ENCODE measurements at places on chromosomes 1 and 21.
A peak's percentile ranks its signal among the peaks of the same experiment; 100 is the strongest.

DNA sequence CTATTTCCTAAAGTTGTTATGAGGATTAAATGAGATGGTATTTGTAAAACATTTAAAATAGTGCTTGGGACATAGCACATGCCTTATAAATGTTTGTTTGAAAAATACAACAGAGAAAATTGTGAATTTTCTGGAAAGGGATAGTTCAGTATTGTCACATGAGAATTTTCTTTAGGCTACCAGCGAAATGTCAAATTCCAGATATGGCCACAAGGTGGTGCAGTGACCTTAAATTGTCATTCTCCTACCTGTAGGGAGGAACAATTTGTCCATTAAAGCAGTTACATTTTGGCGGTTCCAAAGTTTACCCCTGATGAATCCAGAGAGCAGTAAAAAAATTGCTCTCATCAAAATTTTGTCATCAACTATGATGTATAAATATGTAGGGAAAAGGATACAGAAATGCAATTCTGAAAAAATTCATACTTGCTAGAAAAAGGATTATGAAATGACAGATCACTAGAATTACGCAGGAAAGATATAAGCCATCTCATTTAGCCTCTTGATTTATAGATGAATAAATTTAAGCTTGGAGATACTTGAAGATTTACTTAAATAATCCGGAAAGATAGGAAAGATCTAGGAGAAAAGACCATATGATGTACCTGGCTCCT, 50.2 kb upstream of the TSHB start:
- DNase-seq: peak; percentile 69
- no peak overlapping the region for H3K4me3 ChIP-seq
- H3K4me1 ChIP-seq: no peaks in the 10 kb centered on the region
- H3K27me3 ChIP-seq: peaks cover 11% of the 10 kb centered on the region

DNA sequence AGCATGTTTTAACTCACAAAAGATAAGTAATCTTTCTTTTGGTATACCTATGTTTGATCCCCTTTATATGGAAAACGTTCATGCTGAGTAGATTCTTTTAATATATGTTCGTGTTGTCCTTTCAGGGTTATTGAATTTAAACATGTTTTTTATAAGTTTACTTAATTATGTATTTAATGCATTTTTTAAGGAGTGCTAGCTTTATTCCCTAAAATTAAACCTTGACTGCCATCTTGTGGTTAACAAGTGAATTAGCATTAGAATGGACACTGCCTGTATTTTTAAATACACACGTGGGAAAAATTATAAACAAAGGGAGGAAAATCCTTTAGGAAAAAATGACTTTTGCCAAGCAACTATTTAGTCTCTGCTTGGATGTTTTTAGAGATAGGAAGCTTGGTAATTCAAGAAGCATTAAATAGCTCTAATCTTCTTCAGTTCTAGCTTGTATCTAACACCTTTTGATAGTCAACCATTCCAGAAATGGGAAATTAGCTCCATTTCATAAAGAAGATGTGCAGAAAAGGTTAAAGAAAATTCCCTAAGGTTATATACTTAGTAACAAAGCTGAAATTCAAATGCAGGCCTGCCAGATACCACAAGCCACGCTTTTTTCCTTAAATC, 43.0 kb downstream of the UBE2U start:
- H3K27ac ChIP-seq: no peak overlapping the region
- peak; percentile 54 for DNase-seq
- H3K27me3 ChIP-seq: no peaks in the 10 kb centered on the region
- no peaks in the 10 kb centered on the region for H3K36me3 ChIP-seq
- H3K4me1 ChIP-seq: peaks cover 9% of the 10 kb centered on the region

DNA sequence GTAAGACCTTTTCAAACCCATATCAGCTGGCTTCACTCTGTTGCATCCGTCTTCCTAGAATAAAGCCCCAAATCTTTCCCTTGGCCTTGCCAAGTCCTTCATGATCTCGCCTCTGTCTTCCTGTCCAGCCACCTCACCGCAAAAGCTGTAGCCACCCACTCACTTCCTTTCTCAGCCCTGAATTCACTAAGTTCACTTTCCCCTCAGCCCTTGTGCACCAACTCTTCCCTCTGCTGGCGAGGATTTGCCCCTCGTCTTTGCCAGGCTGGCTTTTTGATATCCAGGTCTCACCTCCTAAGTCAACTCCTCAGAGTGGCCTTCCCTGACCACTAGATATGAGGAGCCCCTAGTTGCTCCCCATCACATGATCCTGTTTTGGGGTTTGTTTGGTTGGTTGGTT, 3.9 kb upstream of the COL16A1 start:
- no peaks in the 10 kb centered on the region for H3K36me3 ChIP-seq
- H3K27ac ChIP-seq: no peak overlapping the region
- no peak overlapping the region for H3K4me3 ChIP-seq
- peaks cover 33% of the 10 kb centered on the region for H3K4me1 ChIP-seq
- DNase-seq: no peak

DNA sequence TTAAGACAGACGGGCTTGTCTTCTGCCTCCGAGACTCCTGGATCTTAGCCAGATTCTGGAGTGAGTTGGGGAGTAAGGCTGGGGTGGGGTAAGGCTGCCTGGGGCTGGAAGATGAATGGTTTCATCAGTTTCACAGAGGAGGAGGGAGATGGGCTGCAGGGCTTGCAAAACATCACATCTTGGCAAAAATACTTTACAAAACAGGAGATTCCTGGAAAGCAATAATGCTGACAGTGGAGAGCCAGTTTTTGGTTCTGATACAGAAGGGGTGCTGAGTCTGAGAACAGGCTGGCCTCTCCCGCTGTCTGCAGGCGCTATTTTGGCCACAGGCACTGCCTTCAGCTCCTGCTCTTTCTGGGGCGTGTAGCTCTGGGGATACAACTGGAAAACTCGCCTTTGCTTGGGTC, 83.4 kb upstream of the KCNE2 start:
- no peaks in the 10 kb centered on the region for H3K4me1 ChIP-seq
- DNase-seq: no peak
- H3K27ac ChIP-seq: no peak overlapping the region
- H3K4me3 ChIP-seq: no peak overlapping the region
- no peaks in the 10 kb centered on the region for H3K36me3 ChIP-seq

DNA sequence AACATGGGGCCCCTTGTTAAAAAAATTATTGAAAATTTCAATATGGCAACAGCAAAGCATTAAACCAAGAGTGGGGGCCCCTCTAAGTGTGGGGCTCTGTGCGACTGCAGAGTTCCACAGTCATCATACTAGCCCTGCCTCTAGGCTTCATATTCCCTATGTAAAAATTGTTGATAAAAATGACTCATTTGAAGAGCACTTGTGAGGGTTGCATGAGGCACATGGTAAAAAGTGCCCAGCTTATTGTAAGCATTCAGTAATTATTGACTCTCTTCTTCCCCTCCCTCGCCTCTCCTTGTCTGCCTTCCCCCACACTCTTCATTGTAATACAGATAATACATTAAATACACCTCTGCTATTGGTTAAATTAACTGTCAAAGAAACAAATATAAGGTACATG, 86.7 kb upstream of the PTBP2 start:
- no peak overlapping the region for H3K27ac ChIP-seq
- no peaks in the 10 kb centered on the region for H3K4me1 ChIP-seq
- H3K36me3 ChIP-seq: no peaks in the 10 kb centered on the region
- no peak overlapping the region for H3K4me3 ChIP-seq

- peak; percentile 8 for DNase-seq
- no peaks in the 10 kb centered on the region for H3K4me1 ChIP-seq
- no peaks in the 10 kb centered on the region for H3K36me3 ChIP-seq
- no peak overlapping the region for H3K4me3 ChIP-seq
- H3K27ac ChIP-seq: no peak overlapping the region
These were observed 249.2 kb upstream of the TPTE start for GRCh38 chr21:10272216-10272615.

DNA sequence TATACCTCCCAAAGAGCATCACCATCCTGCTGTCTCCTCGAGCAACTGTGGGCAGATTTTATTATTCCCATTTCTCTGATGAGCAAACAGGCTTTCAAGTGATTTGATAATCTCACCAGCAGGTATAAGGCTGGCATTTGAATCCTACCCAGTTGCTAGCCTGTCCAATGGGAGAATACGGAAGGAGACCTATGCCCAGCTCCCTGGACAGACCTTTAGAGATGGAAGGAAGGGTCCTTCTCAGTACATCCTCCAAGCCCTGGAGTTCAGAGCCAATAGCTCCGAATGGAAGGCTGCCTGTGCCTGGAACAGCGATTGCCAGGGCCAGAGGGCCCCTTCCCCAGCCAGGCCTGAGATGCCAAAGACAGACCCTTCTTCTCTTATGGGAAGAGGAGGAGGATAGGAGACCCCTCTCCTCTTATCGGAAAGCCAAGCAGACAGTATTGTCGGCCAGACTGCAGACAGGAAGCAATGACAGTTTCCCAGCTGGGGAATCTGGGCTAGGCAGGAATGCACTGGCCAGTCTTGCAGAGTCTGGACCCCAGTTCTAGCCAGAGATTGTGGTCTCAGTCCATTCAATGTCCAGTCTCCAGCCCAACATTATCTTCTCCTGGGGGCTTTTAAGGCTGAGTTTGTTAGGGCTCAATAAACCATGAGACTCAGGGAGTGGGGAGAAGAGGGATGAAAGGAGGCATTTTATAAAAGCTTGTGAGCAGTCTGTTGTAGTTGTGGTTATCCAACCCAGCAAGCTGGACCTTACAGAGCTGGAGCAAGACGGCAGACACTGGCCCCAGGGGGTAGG, 2.0 kb downstream of the IFFO2 start:
- peak overlapping the region; percentile 73 for H3K4me3 ChIP-seq
- H3K27ac ChIP-seq: no peak overlapping the region
- no peaks in the 10 kb centered on the region for H3K27me3 ChIP-seq
- DNase-seq: no peak
- H3K36me3 ChIP-seq: no peaks in the 10 kb centered on the region
- H3K4me1 ChIP-seq: peaks cover 69% of the 10 kb centered on the region

- no peaks in the 10 kb centered on the region for H3K36me3 ChIP-seq
- no peak for DNase-seq
These were observed 156.2 kb upstream of the C8B start for GRCh38 chr1:57122031-57122430.

DNA sequence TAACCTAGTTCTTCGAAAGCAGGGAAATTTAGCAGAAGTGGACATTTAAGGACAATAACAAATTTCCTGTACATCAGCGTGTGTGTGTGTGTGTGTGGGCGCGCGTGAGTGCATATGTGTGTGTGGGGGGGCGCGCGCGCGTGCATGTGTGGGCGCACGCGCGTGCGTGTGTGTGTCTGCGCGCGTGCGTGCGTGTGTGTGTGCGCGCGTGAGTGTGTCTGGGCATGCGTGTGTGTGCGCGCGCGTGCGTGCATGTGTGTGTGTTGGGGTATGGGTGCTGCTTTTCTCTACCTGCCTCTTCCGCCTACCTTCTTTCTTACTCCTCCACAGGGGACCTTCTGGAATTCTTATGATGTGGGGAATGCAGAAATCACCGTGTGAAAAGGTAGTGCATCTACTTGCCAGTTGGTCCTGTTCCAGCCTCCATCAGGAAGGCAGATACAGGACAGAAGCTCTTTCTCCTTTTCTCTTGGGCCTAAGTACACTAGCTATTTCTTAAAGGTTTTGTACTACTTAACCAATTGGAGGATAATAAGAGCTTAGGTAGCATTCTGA, 165.4 kb upstream of the KCNK2 start:
- H3K27ac ChIP-seq: no peak overlapping the region
- H3K4me1 ChIP-seq: no peaks in the 10 kb centered on the region
- no peak overlapping the region for H3K4me3 ChIP-seq
- H3K27me3 ChIP-seq: no peaks in the 10 kb centered on the region

GRCh38 chr1:89906088-89906487, 85.3 kb downstream of the LRRC8D start:
- H3K4me3 ChIP-seq: no peak overlapping the region
- H3K36me3 ChIP-seq: no peaks in the 10 kb centered on the region
- no peak for DNase-seq
- peaks cover 22% of the 10 kb centered on the region for H3K4me1 ChIP-seq
- H3K27me3 ChIP-seq: no peaks in the 10 kb centered on the region

- no peaks in the 10 kb centered on the region for H3K27me3 ChIP-seq
- peak overlapping the region; percentile 7 for H3K27ac ChIP-seq
- H3K4me1 ChIP-seq: peaks cover 38% of the 10 kb centered on the region
- peaks cover 39% of the 10 kb centered on the region for H3K36me3 ChIP-seq
These were observed 54.0 kb downstream of the PIK3CD start for GRCh38 chr1:9705337-9706093.
